ENCODE measurements at places on chromosomes 2 and 18.

- DNase-seq, result no peak
These were observed 150.6 kb downstream of the TMX3 start for GRCh38 chr18:68564351-68564750.

DNA sequence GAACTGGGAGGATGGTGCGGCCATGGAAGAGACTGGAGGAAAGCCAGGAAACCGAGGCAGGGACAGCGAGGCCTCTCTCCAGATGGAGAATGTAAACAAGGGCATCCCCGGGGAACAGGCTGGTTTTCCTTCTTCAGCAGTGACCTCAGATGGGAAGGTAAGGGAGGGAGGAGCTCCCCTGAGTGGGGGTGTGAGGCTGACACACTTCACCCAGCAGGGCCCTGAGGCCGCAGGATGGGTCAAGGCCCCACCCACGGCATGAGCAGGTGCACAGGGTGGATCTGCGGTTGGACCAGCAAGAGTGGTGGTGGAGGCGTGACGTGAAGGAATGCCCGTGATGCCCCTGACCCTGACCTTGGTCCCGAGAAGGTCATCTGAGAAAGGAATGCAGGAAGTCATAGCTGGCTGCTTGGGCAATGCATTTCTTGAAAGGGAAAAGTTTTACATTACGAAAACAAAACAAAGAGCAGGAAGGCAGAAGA is 48.1 kb downstream of the ADCY3 start:
- no peak for DNase-seq

GRCh38 chr2:57891086-57891712 is 155.4 kb upstream of the VRK2 start:
- DNase-seq, result no peak

GRCh38 chr18:11810379-11810778 is 40.8 kb upstream of the CHMP1B start:
- no peak for DNase-seq

DNA sequence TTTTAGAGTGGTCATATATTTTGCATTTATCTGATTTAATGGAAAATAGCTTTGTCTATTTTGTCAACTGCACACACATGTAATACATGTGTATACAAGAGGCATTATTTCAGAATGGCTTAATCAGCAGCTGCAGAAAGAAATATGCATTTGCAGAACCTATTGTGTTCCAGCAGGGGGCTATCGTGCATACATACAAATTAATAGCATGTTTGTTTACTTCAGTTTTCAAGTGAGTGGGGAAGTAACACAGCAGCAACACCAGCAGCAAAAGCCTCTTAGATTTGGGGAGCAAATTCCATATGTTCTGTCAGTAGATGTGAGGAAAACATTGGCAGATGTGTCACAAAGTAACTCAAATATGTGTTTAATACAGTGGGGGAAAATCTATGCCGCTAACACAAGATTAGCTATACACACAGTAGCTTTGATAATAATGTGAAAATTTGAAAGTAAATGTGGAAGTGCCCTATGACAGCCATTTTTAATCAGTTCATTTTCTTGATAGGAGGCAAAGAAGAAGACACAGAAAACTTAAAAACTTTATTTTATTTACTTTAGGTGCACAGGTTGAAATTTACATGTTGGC is 218.1 kb downstream of the WDR7 start:
- peak; percentile 68 for DNase-seq

- no peak for DNase-seq
These were observed 563.8 kb upstream of the NETO1 start for GRCh38 chr18:73431620-73432019.

DNA sequence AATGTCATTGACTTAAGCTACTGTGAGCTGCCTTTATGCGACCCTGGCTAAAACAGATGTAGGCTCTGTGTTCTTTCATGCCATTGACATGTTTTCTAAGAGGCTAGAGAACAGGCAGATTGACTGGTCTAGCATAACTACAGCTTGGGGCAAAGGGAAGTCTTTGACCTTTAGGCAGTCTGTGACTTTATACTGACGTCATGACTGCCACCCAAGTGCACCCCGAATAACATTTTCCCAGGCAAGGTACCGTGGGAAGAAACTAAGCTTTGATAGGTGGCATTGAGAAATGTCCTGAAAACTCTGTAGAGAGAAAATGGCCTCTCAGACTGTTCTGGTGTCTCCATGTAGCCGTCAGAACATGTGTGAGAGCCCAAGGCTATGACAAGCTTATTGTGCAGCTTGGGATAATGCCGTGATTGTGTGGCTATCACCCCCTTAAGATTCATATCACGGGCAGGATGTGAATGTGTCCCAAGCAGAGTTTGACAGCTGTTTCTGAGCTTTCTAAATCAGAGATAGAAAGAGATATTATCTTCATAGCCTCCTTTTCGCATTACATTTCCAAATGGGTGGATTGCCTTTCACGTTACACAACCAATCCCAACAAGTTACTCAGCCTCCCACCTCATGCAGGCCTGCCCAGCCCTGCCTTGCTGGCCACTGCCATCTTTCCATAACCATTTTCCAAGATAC is 672.2 kb upstream of the ACVR2A start:
- no peak for DNase-seq

DNA sequence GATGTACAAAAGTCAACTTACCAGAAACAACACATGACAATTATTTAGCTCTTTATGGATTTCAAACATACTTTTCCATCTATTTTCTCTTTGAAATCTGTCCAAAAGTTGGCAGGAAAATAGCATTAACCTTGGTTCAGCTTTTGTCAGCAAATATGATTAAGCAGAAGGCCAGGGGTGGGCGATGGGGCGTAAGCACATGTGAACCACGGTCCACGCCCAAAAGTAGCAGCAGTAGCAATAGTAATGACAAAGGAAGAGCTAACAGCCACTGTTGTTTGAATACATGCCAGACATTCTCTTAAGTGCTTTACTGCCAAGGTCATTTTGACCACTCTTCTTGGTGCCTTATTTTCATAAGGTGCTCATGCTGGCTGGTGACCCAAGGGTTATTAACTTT is 73.5 kb downstream of the ANTXR1 start:
- DNase-seq, result no peak

DNA sequence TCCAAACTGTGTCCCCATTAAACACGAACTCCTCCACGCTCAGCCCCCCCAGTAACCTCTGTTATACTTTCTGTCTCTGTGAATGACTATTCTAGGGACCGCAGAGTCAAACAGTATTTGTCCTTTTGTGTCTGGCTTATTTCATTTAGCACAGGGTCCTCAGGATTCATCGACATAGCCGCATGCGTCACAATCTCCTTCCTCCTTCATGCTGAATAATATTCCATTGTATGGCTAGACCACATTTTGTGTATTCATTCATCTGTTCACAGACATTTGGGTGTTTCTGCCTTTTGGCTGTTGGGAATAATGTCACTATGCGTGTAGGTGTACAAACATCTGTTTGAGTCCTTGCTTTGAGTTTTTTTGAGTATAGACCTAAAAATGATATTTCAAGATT is 80.9 kb downstream of the SH3RF3 start:
- DNase-seq, result no peak

GRCh38 chr2:169139145-169139544 is 69.8 kb downstream of the DHRS9 start:
- no peak for DNase-seq

DNA sequence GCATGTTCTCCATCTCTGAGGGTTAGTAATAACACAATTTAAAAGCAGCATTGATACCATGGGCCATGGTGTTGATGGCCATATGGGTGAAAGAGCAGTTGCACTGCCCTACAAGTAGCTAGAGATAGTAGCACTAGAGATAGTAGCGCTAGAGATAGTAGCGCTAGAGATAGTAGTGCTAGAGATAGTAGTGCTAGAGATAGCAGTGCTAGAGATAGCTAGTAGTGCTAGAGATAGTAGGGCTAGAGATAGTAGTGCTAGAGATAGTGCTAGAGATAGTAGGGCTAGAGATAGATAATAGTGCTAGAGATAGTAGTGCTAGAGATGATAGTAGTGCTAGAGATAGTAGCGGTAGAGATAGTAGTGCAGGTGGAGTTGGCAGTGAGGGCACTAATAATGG is 39.5 kb upstream of the KLHL14 start:
- no peak for DNase-seq

GRCh38 chr18:79200546-79201268 is 131.5 kb downstream of the ATP9B start:
- no peak for DNase-seq

- no peak for DNase-seq
These were observed 233.4 kb downstream of the RIT2 start for GRCh38 chr18:42882122-42882521.

DNA sequence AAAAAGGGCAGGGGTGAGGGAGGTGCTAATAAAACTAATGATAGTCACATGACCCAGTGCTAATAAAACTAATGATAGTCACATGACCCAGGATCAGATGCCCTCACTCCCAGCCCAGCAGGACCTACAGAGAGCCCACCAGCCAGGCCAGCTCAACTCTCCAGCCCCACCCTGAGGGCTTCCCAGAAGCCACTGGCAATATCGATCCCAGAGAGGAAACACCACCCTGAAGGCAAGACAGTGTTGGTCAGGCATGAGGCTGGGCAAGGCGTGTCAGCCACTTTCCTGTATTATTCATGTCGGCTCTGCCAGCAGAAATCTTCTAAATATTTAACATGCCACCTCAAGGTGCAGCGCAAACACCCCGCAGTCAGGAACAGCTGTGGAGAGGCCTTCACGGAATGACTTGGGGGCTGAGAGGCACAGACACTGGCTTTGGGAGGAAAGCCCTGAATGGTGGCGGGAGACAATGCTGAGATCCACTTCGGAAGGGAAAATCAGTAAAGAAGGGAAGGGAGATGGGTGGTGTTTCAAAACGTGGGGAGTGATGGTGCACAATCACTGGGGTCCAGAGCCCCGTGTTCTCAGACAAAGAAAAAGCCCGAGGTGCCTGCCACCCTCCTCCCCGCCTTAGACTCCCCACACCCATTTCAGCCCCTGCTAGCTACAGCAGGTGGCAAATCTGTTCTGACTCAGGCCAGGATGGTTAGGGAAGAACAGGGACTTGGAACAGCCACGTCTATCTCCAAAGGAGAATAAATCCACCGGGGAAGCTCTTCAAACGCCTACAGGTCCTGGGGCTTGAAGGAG is 1.4 kb downstream of the REEP1 start:
- DNase-seq, result no peak

GRCh38 chr2:21392649-21393048 is 268.9 kb downstream of the TDRD15 start:
- DNase-seq, result no peak

- no peak for DNase-seq
These were observed 936.2 kb downstream of the DSC3 start for GRCh38 chr18:30106356-30106755.

- no peak for DNase-seq
These were observed 111.8 kb downstream of the RAB3GAP1 start for GRCh38 chr2:135163901-135164300.

DNA sequence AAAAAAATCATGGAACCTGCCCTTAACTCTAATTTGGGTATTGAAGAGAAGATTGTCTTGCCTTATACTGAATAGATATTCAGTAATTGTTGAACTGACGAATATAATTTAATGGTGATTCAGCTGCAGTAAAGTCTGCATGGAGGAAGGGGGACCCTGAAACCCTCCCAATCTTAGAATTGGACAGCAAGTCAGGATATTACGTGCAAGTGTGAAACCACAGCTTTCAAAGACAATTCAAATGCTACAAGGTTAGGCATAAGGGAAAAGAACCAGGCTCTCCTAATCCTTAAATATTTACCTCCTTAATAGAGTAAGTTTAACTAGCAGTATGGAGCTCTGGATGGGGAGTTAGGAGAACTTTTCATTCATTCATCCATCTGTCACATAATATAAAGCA is 226.9 kb upstream of the TNP1 start:
- no peak for DNase-seq

GRCh38 chr18:63445037-63445436 is 22.8 kb upstream of the VPS4B start:
- DNase-seq, result no peak

- no peak for DNase-seq
These were observed 159.9 kb downstream of the PRPF40A start for GRCh38 chr2:152557273-152557888.

GRCh38 chr2:152375174-152375573 is 40.2 kb downstream of the FMNL2 start:
- DNase-seq, result no peak

- DNase-seq, result no peak
These were observed 35.2 kb upstream of the SNED1 start for GRCh38 chr2:240963065-240963867.

DNA sequence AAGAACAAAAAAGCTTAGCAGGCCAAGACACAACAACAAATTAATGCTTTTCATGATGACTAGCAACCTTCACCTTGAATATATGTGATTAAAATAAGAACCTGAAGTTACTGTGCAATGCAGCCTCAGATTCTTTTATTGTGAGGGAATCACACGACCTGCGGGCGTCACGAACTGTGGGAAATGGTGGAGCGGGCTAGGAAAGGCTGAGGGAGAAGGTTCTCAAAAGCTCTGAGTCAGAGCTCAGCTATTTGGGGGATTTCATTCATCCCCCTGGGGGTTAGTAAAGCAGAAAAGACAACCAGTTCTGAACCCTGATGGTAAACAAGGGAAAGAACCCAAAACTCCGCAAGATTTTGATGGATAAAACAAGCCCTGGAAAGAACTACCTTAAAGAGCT is 89.3 kb upstream of the NCKAP5 start:
- DNase-seq, result no peak

GRCh38 chr2:177930916-177931315 is 141.7 kb downstream of the PDE11A start:
- DNase-seq, result no peak

- no peak for DNase-seq
These were observed 66.9 kb upstream of the RBM44 start for GRCh38 chr2:237731663-237732062.

DNA sequence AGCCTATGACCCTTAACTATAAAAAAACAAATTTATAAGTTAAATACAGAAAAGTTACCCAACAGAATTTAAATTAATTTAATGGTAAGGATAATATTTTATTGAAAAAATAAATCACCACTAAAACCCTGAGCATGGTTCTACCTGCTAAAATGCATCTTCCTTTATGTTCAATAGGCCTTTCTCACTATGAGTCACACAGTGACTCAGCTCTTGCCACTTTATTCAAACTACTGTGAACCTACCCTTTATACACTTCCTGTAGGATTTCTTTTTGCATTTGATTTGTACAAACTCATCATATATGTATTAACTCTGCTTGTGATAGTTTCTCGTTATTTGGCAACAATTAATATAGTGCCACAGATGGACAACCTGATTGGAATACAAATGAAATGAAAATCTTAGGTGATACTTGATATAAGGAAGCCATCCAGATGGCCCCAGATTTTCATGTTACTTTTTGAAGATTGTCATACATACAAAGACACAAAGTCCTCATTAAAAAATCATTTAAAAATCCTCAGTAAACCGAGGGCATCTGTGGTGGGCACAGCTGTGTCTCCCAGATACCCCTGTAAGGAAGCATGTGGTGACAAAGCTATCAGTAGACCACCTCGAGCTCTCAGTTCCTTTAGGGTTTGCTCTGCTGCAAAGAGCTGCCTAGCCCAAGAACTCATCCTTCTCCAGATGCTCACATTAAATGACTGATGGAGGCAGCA is 55.2 kb upstream of the COBLL1 start:
- DNase-seq, result no peak

- DNase-seq, result no peak
These were observed 549.0 kb downstream of the ZNF804A start for GRCh38 chr2:185147361-185147760.

- DNase-seq, result no peak
These were observed 159.0 kb downstream of the ZFP36L2 start for GRCh38 chr2:43067254-43068040.

All from NCI-H1417 treated with DMSO at 0.1 percent for 48 hours (cell line).